ENCODE measurements at places on chromosomes 12 and 14.
A peak's percentile ranks its signal among the peaks of the same experiment; 100 is the strongest.

DNA sequence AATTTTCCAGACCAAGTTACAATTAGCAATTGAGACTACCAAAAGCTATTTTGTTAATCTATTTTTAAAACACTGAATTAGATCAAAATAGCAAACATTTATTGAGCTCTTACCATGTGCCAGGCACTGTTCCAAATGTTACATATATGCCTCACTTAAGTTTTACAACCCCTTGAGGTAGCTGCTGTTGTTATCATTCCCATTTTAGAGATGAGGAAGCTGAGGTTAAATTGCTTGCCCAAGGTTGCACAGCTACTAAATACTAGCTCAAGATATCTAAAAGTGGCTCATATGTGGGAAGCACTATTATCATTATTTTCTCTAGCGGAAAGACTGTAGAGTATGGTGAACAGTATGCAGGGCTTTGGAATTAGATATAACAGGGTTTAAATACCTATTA lies 19.5 kb upstream of the NAP1L1 start:
- no peak for DNase-seq

- DNase-seq = no peak
These were observed 48.4 kb downstream of the GTF2A1 start for GRCh38 chr14:81172353-81172752.

DNA sequence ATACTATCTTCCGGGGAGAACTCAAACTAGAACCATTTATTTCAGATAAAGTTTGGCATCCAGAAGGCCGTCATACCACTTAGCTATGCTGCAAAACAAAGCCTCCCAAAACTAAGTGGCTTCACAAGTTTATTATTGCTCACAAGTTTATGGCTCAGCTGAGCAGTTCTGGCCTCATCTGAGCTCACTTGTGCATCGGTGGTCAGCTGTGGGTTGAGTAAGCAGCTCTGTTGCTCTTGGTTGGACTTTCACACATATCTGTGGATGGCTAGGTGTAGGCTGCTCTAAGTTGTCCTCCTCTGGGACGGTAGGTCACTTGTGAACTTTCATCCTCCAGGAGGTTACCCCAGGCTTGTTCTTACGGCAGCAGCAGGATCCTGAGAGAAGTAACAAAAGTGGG lies 162.7 kb downstream of the BTG1 start:
- DNase-seq = no peak

DNA sequence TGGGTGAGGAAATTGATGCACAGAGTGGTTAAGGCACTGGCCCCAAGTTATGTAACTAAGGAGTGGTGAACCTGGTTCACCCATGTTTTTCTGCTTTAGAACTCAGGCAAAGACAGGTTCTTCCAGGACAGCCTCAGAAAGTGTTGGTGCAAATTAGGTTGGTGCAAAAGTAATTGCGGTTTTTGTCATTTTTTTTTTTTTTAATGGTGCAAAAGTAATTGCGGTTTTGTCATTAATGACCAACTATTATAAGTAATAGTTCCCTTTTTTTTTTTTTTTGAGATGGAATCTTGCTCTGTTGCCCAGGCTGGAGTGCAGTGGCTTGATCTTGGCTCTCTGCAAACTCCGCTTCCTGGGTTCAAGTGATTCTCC lies 5.2 kb upstream of the SSH1 start:
- no peak for DNase-seq

- DNase-seq = no peak
These were observed 16.9 kb downstream of the OR6S1 start for GRCh38 chr14:20624495-20625070.

DNA sequence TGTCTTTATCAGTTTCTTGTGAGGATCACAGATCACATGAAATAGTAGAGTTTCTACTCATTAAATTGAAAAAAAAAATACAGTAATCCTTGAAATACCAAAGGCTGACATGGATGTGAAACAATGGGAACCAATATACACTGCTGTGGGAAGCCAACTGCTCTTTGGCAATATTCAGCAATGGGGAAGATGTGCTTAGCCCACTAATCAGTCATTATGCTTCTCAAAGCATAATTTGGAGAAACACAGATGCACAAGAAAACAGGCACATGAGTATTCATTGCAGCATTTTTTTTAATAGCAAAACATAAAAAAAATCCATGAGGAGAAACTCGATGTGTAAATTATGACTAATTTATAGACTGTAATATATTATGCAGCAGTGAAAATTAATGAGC lies 40.6 kb downstream of the A2M start:
- no peak for DNase-seq

- DNase-seq = no peak
These were observed 9.3 kb upstream of the GYS2 start for GRCh38 chr12:21613931-21614330.

DNA sequence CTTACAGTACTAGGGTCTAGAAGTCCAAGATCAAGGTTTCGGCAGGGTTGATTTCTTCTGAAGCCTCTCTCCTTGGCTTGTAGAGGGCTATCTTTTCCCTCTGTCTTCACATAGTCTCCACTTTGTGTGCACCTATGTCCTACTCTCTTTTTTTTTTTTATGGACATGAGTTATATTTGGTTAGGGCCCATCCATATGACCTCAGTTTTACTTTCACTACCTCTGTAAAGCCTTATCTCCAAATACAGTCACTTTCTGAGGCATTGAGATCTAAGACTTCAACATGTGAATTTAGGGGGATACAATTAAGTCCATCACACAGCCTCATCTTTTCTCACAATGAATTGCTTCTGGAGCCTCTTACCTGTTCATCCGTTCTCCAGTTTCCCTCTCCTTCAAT lies 5.9 kb upstream of the SPTB start:
- DNase-seq = no peak

DNA sequence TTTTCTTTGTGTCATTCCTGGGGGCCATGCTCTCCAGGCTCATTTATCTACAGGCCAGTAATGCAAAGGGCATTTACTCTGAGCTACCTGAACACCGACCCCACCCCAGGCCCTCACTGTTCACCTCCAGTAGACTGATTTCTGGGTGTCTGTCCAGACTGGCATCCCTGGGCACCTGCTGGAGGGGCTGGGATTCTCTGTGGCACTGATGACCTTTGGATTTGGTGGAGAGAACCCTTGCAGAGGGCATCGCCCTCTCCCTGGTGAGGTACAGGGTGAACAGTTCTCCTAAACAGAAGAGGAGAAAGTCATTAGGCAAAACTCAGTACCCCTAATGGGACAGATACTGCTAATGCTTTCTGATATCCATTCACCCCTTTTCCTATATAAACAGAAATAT lies 27.1 kb upstream of the RIMBP2 start:
- DNase-seq = no peak

DNA sequence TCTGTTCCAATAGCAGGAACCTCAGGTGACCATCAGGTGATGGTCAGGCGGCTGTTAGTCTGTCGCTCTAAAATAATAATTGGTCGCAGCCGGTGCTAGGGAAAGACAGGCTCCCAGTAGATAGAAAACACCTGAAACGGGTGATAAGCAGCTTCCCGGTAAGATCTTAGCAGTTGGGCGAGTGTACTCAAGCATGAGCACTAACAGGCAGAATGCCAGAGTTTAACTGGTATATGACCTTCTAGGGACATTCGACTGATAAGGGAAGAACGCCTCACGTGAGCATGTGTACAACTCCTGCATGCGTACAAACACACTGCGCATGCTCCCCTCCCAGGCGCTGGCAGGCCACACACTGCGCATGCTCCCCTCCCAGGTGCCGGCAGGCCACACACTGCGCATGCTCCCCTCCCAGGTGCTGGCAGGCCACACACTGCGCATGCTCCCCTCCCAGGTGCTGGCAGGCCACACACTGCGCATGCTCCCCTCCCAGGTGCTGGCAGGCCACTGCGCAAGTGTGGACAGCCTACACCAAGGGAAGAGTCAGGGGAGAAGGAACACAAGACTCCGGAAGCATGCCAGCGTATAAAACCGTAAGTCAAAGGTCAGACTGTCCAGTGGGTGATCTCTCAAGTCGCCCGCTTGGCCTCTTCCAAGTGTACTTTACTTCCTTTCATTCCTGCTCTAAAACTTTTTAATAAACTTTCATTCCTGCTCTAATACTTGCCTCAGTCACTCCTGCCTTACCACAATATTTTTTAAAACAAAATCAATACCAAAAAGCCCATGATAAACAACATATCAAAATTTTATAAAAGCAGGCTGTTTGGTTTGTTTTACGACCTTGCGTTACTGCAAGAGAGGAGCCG lies 24.5 kb downstream of the GPRC5D start:
- DNase-seq = no peak

- no peak for DNase-seq
These were observed 381.5 kb upstream of the STXBP6 start for GRCh38 chr14:25431211-25432076.

DNA sequence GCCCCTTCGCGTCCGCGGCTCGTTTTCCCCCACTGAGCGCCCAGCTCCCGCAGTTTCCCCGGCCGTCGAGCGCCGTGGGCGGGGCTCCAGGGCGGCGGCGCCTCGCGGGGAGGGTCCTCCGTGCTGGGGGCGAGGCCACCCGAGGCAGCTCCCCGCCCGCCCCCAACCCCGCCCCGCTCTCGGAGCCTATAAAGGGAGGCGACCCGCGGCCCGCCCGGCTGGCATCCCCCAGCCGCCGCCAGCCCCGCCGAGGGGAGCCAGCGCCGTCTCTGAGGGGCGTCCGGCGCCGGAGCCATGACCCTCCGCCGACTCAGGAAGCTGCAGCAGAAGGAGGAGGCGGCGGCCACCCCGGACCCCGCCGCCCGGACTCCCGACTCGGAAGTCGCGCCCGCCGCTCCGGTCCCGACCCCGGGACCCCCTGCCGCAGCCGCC lies at the start of gene TAMALIN:
Gene TAMALIN, plus strand, starts transcription at position 221 of the 432 bp plus-strand sequence. Its CDS starts 74 bp downstream, at position 295.
- peak; percentile 80 for DNase-seq

DNA sequence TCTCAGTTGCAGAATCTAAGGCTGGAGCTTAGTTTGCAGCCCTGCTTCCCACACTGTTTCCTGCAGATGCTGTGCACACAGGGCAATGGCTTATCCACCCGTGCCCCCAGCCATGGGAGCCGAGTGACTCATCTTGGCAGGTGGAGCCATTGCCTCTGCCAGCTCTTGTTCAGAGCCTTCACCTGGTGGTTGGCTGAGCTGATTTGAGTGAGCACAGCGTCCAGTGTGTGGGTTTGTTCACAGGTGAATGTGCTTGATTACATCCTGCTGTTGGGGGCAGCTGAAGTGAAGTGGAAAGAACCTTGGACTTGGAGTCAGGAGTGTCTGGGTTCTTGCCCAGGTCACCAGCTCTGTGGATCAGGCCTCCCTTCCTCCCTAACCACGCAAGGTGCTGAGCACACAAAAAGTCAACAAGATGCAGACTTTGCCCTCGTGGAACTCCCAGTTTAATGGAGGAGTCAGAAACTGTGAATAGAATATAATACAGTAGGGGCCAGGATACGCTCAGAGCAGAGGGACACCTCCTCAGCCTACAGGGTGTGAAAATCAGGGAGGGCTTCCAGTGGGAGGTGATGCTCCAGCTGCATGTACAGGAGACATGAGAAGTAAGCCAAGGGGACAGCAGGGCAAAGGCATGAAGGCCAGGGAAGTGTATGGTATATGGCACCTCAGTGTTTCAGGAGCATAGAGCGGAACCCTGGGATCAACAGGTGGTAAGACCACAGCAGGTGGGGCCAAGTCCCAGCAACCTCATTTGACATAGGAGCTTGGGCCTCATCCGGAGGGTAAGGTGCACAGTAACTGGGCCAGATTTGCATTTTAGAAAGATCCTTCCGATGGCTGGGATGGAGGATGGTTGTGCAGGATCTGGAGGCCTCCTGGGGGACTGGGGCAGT lies 22.8 kb downstream of the JDP2 start:
- DNase-seq = no peak

DNA sequence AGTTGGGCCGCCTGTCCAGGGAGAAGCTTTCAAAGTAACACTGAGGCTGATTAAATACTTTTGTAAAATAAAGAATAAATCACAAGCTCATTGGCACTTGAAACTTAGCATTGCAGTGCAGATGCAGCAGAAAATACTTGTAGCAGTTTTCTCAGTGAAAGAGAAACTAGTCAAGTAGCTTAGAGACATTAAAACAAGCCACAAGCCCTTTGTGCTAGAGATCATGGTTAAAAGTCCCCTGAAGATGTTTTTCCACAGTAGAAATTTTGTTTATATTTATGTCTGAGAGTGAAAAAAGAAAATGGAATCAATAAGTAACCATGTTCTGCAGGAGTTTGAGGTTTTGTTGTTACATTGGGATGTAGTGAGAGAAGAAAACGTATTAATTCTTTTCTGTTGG lies 5.9 kb downstream of the PSEN1 start:
- no peak for DNase-seq

- no peak for DNase-seq
These were observed 482.8 kb downstream of the MED13L start for GRCh38 chr12:115794659-115795081.

DNA sequence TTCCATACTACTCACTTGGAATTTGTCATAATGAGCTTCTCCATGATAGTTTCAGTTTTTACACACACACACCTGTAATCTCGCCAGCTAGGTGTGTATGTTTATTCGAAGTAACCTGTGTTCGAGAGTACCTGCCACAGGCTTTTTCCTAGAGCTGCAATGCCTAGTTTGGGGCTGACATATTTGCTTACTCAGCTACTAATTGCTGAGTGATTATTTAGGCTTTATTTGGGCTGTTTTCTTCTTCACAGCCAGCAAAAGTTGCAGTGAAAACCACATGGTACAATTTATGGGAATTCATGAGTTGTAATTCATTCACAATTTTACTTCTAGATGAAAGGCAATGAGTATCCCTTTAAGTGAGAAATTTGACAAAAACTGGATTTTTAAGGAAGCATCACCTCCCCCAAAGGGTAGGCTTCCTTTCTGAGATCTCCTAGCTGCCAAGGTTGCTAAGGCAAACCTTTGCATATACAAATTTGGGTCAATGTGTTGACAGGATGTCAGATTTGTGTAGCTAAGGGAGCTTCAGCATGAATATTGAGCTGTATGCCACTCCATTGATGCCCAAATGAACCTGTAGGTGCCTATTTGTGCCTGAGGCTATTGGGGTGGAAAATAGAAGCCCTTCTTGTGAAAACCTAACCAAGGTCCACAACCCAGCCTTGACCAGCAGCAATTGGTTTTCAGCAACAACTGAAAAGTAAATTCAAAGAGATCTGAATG lies 108.7 kb upstream of the OTX2 start:
- DNase-seq = no peak

All from stimulated activated CD4-positive, alpha-beta T cell treated with anti-CD3 and anti-CD28 coated beads, Interleukin-12 subunit alpha, Interleukin-12 subunit beta, amount 100 ng/mL, for 4 hours (primary cell).